Colonic mucosa (tissue), 4 donors: ENCODE measurements at places on chromosomes 3 and 15. TPM values are rescaled to one million over a fixed set of nuclear protein-coding genes. Genes with fewer than 3 reads are reported as not detected.

The RETNLB gene
- total RNA-seq = 101 TPM

The CFAP92 gene
- 1.2 TPM for total RNA-seq

GRCh38 chr15:78881681-78882080, 9.0 kb downstream of the MORF4L1 start:
- no peaks in the 10 kb centered on the region for H3K27me3 ChIP-seq
- no peak for DNase-seq
- H3K4me3 ChIP-seq = no peak overlapping the region
- H3K36me3 ChIP-seq = peaks cover 6% of the 10 kb centered on the region
- H3K4me1 ChIP-seq = peaks cover 4% of the 10 kb centered on the region
- H3K27ac ChIP-seq = no peak overlapping the region

DNA sequence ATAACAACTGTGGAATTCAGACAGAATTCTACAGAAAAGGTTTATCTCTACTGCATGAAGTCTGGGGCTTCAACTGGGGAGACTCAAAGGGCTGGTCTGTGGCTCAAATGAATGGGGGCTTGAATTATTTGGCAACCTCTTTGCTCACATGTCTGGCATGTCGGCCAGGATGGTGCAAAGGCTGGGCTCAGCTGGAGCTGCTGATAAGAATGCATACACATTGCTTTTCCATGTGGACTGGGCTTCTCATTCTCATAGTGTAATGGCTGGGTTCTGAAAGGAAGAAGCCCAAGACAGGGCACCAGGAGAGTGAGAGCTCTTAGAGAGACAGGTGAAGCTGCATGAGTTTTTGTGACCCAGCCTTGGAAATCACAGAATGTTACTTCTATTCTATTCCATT, 194.3 kb upstream of the SGO1 start:
- no peaks in the 10 kb centered on the region for H3K27me3 ChIP-seq
- H3K27ac ChIP-seq = no peak overlapping the region
- H3K4me3 ChIP-seq = no peak overlapping the region
- H3K36me3 ChIP-seq = no peaks in the 10 kb centered on the region

GRCh38 chr15:60611592-60612346, 132.8 kb upstream of the ICE2 start:
- H3K27ac ChIP-seq = no peak overlapping the region
- H3K4me1 ChIP-seq = no peaks in the 10 kb centered on the region
- H3K27me3 ChIP-seq = no peaks in the 10 kb centered on the region
- no peak overlapping the region for H3K4me3 ChIP-seq
